ENCODE measurements at places on chromosomes 12 and 14.

DNA sequence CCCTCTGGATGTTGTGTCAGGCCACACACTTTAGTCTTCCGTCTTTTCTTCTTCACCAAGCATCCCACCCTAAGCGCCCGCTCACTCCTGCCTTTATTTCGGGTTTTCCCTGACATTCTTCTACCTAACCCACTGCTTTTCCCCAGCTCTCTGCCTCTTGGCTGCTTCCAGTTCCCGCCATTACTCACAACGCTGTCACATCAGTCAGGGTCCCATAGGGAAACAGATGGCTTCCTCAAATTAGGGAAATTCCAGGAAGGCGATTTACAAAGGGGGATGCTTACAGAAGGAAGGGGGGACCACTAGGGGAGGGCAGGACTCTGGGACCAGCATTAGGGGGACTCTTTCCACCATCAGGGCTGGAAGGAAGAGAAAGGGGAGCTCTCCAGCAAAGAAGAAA, 9.2 kb upstream of the PPP1R13B start:
- DNase-seq = no peak

DNA sequence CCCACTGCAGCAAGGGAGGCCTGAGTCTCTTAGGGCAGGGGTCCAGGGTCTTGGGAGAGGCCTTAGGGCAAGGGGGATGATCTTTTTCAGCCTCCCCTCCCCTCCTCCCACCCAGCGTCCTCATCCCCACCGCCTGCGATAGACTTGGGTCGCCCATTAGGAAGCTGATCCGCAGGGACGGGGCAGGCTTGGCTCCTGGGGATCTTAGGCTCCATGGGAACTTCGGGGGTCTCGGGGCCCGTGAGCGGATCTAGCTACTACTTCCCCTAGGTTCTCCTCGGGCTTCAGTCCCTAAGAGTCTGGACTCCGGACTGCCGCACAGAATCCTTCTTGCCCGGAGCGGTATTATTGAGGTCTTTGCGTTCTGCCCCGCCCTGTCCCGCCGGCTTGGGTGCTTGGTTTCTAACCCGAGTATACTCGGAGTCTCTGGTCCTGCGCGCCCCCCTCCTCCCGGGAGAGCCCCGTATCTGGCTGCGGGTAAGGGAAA, 2.2 kb upstream of the PTHLH start:
- DNase-seq = no peak

DNA sequence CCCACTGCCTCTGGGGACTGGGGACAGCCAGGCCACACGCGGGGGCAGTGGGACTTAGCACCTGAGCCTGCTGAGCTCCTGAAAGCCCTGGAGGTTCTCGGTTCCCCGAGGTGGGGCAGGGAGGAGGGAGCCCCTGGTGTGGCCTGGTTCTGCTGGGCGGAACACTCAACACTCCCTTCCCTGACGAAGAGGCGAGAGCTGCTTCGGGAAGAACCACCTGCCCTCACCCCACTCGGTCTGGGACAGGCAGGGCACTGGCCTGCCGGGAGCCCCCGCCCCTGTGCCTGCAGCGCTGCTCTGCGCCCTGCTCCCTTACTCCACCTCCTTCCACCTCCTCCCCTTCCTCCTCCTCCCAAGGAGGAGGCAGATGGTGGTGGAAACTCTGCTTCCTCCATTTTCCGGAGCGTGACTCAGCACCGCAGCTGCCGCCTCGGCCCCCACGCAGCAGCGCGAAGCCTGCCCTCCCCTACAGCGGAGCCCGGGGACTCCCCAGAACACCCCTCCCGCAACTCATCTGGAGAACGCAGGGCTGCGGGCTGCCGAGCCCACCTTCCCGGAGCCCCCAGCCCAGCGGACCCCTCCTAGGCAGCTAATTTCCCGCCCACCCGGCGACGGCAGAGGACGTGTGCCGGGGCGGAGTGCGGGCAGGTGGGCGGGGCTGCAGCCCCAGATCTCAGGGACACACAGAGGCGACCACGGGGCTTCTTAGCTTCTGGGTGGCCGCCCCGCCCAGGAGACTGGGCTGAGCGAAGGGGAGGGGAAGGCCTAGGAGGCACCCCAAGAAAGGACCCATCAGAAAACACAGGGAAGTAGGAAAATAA, 11.7 kb upstream of the INF2 start:
- peak; percentile 79 for DNase-seq

DNA sequence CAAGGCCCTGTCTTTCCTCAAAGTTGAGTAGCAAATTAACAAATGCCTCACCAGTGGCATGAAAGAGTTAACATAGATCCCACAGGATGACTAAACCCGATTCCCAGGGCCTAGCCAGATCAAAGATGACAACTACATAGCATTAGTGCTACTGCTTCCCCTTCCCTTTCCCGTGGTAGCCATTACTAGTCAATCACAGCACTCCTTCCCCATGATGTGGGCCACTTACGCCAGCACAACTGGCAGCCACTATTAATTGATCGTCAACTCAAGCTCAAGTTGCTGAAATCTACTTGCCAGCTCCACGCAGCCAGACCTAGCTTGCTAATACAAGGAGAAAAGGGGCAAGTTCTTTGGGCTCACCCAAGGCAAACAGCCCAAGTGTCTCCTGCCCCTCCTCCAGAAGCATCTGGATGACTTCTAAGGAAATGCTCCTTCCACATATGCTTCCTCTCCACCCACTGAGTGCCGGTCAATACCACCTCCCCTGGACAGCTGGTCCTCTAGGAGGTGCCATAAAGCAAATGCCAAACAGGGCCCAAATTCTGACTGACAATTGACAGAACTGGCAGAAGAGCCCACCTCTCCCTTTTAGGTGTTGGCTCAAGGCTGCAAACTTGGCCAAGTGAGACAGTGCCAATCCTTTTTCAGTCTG, 72.6 kb downstream of the NUAK1 start:
- DNase-seq = no peak

- no peak for DNase-seq
These were observed 192.3 kb downstream of the MON2 start for GRCh38 chr12:62658910-62659309.

Data from adipocyte (in vitro differentiated cells).